ENCODE measurements at places on chromosomes 12 and 14.
A peak's percentile ranks its signal among the peaks of the same experiment; 100 is the strongest.

GRCh38 chr12:12539028-12539810, 23.4 kb downstream of the DUSP16 start:
- no peak for DNase-seq

DNA sequence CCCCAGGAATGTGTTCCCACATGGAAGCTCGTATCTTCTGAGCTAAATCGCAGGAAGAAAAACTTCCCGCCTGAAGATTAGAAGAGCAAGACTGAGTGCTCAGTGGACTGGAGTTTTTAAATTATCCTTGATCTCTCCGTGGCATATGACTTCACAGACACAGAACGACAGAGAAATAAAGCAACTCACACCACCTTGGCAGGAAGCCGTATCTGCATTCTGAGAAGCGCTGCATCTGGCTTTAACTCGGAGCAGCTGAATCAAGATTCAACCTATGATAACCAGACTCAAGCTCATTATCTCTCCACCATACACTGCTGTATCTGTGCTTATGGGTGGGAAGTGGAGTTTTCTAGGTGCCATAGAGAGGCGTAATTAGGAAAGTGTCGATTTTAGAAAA, 1482.7 kb downstream of the AACS start:
- no peak for DNase-seq

DNA sequence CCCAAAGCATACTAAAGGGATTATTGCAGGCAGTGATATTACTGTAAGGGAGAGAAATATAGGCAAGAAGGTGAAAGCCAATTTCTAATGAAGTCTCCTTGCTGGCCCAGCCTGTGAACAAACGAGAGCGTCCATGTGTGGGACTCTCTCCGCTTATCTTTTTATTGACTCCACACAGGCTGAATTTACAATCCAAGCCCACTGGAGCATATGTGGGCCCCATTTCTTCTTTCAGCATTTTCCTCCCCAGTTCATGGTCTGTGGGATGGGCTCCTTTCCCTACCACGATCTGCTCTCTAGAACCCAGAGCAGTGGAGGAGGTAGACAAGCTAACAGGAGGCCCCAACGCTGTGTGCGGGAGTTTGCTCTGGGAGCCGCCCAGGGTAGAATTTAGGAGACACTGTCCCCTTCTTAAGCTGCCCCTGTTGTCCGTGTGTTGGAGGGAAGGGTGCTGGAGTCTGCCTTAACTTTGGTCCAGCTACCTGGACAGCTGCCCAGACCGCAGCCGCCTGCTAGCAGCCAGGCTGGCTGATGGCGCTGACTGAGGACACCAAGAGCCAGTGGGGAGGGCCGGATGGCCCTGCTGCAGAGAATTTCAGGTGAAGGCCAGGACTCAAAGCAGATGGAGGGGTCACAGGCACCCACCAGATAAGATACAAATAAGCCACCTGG, 3.2 kb upstream of the HOXC11 start:
- DNase-seq, result no peak

DNA sequence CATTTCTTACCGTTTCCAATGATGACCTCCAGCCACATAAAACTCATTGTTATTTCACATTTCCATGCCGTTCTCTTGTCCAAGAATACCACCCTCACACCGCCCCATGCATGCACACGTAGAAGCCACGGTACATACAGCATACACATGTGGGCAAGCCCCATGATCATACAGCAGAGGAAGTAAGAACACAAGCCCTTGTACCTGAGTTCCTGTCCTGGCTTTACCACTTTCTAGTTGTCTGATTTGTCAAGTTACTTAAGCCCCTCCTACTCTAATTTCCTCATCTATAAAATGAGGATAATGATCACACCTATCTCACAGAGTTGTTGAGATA, 59.9 kb downstream of the DUSP16 start:
- no peak for DNase-seq

- DNase-seq, result peak; percentile 93
These were observed at the start of gene HCFC2 for GRCh38 chr12:104064031-104064841. Gene HCFC2 (plus strand): TSS chr12:104064531. CDS start chr12:104064561, 30 bp downstream.

- DNase-seq, result no peak
These were observed 128.4 kb downstream of the FOXA1 start for GRCh38 chr14:37466623-37467088.

DNA sequence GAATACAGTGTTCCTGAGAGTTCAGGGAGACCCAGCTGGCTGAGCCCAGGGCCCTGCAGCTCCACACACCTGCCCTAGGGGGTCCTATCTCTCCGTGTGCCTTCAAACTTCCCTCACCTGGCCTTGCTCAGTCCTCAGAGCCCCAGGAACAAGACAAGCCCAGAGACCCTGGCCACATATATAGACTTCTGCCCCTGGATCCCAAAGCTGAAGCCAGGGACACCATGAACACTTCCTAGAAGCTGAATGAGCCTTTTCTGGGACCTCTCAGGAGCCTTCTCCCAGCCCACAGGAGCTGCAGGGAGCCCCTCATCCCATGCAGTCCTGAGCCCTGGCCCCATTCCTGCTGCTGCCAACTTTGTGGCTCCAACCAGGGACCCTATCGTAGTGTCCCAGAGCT, 190.5 kb downstream of the DICER1 start:
- DNase-seq, result no peak

GRCh38 chr12:60191676-60192359, 596.0 kb downstream of the SLC16A7 start:
- DNase-seq, result no peak

DNA sequence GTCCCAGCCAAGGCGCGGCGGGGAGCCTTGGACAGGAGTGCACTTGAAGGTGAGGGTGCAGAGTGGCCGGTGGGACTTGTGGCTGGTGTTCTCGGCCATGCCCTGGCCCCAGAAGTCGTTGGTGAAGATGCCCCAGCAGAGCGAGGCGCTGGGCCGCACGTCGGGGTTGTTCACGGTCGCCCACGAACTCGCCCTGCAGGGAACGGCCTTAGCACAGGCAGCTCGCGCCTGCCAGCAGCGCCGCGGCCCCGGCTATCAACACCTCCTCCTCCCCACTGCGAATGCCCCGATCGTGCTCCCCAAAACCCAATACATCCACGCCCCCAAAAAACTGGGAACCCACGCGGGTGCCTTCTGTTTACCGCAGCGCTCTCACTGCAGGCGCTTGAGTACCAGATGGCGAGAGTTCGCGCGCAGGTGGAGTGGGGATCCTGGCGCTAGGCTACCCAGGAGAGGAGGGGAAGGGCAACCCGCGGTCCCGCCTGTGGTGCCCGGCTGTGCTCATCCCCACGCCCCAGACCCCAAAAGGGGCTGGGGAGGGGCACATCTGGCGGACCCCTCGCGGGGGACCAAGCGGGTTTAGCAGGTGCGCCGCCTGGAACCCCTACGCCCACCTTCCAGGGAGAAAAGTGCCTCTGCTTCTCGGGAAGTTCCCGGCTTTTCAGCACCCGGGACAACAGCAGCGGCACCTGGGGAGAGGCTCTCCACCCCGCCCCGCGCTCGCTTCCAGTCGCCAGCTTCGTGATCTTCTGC, 386.3 kb upstream of the TMTC1 start:
- no peak for DNase-seq

GRCh38 chr12:87596134-87596533, 433.1 kb downstream of the C12orf50 start:
- no peak for DNase-seq

GRCh38 chr12:5485454-5485853, 53.5 kb downstream of the NTF3 start:
- DNase-seq, result no peak

DNA sequence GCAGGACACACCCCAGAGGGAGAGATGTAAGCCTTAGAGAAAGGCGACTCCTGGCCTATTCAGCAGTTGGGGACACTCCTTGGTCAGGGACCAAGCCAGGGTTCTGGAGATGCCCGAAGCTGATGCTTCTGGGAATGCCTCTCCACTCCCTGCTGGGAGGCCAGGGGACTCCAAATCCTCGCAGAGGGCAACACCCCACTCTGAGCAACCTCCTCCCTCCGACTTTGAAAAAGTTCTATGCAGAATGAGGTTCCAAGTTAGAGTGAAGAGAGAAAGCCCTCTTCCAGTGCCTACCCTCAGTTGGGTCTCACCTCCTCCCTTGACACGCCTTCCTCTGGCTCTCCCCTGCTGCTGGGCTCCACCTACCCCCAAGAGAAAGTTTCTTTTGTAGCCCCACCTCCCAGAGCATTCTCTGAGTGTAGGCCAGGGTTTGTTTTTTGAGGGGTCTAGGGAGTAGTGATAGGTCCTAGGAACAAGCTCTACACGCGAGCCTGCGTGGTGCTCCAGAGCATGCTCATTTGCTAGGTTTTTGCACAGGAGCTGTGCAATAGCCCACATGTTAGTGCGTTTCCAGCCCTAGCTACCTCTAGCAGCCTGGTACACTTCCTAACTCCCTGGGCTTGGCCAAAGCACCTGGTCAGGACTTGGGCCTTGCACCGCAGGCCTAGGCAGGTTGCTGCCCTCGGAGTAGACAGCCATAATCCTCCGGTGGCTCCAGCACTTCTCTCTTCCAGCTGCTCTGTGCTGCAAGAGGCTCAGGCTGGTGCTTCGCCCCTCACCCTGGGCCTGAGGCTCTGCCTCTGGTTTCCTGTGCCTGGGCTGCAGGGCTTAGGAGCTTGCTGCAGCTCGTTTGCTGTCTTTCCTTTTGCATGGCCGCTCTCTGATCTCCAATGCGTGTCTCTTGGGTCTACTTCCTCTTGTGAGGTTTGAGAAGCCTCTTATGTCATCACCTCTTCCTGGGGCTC, 590 bp upstream of the CEBPE start:
- no peak for DNase-seq

DNA sequence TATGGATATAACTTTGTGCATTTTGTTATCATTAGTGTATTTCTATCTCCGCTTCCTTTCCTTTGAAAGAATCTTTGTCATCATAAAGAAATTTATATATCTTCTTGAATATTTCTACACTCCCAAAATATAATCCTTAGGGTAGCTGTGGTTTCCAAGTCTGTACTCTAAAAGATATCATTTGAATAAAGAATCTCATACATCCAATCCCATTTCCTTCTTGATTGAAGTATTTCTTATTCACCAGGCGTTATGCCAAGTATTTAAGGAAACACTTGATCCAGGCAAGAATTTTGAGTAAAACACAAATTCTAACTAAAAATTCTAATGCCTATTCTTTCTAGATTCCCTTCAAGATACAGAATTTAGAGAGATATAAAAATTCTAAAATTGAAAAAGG, 821.8 kb downstream of the GALC start:
- no peak for DNase-seq

DNA sequence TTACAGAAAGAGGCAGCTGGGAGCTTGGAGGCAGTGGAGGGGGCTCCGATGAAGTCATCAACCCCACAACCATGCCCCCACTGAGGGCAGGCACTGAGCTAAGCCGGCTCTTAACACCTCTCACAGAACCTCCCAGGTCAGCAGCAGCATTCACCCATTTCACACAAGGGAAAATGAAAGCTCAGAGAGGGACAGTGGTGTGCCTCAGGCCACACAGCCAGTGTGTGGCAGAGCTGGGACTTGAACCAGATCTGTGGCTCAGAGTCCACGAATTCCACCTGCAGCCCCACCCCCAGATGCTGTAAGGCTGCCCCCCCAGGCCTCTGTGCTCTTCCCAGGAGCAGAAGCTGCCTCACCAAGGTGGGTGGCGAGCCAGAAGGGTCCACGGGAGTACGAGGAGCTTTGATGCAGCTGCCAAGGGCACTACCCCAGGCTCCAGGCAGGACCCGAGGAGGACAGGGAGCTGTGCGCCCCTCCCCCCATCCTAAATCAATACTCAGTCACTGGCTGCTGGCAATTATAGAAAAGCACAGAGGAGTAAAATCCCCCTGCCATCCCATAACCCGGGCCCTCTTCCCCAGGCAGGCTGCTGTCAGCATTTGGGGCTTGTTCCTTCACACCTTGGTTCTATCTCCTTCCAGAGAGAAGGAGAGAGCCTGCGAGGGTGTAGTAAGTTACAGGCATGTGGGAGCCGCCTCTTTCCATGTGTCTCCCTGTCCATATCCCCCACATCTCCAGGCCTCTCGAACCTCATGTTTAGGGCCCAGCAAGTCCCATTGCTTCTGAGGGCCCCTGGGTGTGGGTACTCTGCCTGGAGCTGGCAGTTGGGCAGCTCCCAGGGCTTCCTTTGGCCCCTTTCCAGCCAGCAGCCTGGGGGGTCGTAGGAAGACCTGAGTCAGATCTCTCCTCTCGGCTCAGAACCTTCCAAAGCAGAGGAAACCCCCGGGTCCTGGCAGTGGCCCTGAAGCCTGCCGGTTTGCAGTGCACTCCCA, 47.6 kb downstream of the FAM222A start:
- DNase-seq, result no peak

DNA sequence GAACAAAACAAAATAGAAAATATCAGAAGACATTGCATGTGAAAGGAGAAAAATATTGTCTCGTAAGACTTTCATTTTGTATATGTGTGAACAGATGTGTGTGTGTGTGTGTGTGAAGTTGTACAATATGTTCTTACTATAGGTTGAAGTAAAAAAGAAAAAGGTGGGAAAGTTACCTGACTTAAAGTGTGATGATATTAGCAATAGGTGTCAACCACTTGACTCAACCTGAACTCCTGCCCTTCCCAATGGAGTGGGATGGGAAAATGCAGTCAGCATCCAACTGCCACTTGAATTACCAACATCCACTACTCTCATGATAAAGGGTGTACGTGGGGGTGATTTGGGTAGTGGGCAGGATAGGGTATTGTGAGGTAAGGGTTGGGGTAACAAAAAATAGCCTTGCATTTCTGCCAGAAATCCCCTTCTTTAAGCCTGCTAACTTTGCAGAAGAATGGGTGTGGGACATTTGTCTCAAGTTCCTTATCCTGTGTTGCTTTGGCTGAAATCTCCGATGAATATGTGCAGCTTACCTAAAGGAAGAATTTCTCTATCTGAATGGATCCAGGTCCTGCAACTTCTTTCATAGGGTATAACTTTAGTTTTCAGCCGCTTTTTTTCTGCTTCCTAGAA, 181.6 kb downstream of the CHST11 start:
- DNase-seq, result no peak

DNA sequence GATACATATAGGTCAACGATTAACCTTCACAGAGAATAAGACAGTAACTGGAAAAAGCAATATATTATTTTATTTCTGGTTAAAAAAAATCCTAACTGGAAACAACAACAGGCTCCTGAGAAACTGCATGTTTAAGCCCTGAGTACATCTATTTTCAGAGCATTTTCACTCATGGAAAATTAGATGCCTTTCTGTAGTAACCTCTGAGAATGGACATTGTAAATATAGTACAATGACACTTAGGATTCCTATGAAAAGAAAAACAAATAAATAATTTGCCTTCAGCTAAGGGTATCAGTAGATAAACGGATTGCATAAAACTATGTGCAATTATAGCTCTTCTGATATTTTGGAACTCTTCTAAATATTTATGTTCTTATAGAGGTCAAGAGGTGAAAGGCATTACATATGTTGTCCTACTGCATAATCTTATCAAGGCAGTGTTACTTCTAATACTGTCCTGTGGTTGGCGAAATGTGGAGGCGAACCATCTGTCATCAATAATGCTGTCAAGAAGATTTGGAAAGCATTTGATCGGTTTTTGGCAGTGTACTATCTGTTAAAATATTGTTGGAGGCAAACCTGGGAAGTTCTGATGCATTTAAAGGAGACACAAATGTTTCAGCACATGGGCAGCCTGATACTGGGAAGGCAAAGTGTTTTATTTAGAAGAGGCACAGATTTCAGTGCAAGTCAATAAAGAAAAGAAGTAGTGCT, 381.8 kb downstream of the BTG1 start:
- DNase-seq, result no peak

GRCh38 chr14:87698481-87698880, 294.5 kb downstream of the GALC start:
- DNase-seq, result no peak

GRCh38 chr12:110849748-110850403, 3.1 kb downstream of the CCDC63 start:
- DNase-seq, result no peak

Measured in SHP77 (cell line).